Cardiac muscle cell (in vitro differentiated cells and primary cell): ENCODE measurements at places on chromosomes 11 and 22.
A peak's percentile ranks its signal among the peaks of the same experiment; 100 is the strongest.

DNA sequence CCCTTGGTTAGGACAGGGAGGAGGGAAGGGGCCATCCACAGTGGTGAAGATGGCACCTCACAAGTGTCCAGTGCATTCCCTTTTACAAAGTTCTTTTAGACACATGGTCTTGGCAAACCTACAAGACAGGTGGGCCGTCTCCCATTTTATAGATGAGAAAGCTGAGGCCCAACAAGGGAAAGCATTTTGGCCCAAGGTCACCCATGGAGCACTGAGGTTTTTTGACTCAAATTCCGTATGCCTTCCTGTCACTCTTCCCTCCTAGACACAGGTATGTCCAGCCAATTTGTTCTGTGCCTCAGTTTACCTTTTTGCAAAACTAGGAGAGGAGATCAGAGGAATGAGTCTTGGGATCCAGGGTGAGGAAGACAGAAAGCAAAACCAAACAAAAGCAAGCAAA, 1.2 kb downstream of the C1QTNF4 start:
- no peaks in the 10 kb centered on the region for H3K36me3 ChIP-seq
- peak overlapping the region; percentile 55 for H3K4me3 ChIP-seq
- H3K27ac ChIP-seq: no peak overlapping the region
- H3K27me3 ChIP-seq: no peaks in the 10 kb centered on the region
- DNase-seq: no peak
- H3K4me1 ChIP-seq: peaks cover 15% of the 10 kb centered on the region

DNA sequence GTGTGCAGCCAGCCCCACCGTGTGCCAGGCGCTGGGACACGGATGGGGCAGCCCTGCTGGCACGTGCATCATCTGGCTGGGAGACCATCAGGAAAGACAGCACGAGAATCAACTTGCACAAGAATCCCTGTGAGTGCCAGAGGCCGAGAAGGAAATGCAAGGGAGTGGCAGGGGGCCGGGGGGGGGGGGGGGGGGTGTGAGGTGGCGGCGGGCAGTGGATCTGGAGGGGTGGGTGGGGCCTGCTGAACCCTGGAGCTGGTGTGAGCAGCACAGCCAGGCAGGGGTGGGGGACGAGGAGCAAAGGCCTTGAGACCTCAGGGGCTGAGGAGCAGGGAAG, 14.0 kb upstream of the FLRT1 start:
- H3K4me1 ChIP-seq: peaks cover 8% of the 10 kb centered on the region
- H3K4me3 ChIP-seq: no peak overlapping the region
- H3K27ac ChIP-seq: no peak overlapping the region
- no peak for DNase-seq

DNA sequence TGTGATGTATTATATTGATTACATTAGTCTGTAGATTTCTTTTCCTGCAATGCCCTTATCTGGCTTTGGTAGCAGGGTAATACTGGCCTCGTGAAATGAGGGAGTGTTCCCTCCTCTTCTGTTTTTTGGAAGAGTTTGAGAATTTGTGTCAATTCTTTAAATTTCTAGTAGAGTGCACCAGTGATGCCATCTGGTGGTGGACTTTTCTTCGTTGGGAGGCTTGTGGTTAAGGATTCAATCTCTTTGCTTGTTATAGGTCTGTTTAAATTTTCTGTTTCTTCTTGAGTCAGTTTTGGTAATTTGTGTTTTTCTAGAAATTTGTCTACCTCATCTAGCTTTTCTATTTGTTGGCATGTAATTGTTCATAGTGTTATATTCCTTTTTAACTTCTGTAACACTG, 18.9 kb downstream of the SHANK3 start:
- H3K4me3 ChIP-seq: no peak overlapping the region
- DNase-seq: peak; percentile 45
- H3K27me3 ChIP-seq: no peaks in the 10 kb centered on the region
- no peak overlapping the region for H3K27ac ChIP-seq
- no peaks in the 10 kb centered on the region for H3K4me1 ChIP-seq

DNA sequence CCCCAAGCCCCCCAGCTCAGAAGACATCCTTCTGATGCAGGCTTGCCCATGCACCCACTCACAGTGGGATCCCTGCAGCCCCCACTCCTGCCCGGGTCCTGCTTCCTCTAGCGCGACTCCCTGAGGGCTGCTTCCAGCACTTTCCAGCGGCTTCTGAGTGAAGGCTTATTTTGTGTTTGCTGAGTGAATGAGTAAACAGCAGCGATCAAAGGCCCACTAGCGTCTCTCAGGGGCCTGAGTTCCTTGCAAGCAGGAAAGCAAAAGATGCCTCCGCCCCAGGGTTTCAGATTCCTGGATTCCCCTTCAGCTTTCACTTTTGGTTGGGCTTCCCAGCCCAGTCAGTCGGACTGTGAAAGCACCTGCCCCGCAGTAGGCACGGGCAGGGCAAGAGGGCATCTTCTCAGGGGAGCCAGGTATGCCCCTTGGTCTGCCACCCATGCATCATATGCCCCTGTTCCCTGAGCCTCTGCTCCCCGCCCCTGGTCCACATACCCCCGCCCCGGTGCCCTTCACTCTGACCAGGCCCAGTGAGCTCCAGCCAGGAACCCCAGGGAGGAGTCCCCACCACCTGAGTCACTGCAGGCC, 9.2 kb downstream of the FADD start:
- H3K27me3 ChIP-seq: no peaks in the 10 kb centered on the region
- H3K4me3 ChIP-seq: no peak overlapping the region
- peaks cover under 1% of the 10 kb centered on the region for H3K4me1 ChIP-seq
- no peak for DNase-seq
- no peaks in the 10 kb centered on the region for H3K36me3 ChIP-seq

DNA sequence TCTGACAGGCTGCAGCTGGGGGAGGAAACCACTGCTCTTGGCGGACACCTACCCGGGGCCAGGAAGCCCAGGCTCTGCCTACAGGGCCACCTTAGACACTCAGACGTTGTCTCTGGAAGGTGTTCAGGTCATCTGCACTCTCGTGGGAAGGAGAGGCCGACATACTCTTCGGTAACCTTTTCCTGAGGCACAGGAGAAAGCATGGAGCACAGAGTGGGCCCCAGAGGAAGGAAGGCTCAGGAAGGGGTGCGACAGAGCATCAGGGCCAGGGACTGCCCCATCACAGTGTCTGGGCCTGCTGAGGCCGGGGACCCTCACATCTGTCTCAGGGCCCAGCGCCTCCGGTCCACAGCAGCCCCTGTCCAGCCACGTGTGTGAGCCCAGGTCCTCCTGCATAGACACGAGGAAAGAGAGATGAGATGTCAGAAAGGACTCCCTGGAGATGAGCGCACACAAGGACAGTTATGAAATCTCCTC, 18.2 kb upstream of the TUB start:
- no peak overlapping the region for H3K4me3 ChIP-seq
- H3K36me3 ChIP-seq: no peaks in the 10 kb centered on the region
- no peak overlapping the region for H3K27ac ChIP-seq
- DNase-seq: no peak
- H3K4me1 ChIP-seq: no peaks in the 10 kb centered on the region
- no peaks in the 10 kb centered on the region for H3K27me3 ChIP-seq
